GM10248 (cell line): ENCODE measurements at places on chromosomes 2 and 18.

GRCh38 chr18:79515331-79515730, 119.6 kb downstream of the NFATC1 start:
- no peak for DNase-seq

DNA sequence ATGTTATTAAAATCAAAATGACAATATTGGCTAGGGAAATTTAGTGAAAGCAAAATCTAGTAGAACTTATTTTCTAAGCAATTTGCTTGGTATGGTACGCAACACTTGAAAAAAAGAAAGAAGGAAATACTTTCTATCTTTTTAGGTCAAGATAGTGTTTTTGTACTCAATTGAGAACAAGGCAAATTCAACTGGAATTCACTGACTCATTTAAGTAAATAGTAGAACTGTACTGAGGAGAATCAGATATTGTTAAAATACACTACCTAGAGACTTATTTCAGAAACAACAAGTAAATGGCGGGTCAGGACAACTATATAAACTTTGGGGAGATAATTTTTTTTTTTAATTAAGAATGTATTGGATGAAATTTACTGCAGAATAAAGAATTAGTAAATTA, 18.9 kb downstream of the ZRANB3 start:
- no peak for DNase-seq

DNA sequence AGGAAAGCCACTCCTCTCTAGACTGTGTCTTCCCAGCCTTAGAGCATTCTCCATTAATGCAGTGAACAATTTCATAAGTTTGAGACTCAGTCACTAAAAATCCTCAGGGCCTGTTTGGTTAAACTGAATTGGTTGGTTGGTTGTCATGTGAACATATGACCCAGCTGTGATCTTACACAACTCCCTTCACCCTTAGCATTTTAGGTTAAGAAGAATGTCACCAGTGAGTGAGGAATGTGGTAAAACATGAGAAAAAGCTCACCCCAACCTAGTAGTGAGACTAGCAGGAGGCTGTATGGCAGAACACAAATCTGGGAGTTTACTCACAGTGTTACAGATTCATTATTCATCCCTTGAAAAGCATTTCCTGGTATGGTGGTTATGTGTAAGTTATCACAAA, 32.4 kb downstream of the LHCGR start:
- no peak for DNase-seq

DNA sequence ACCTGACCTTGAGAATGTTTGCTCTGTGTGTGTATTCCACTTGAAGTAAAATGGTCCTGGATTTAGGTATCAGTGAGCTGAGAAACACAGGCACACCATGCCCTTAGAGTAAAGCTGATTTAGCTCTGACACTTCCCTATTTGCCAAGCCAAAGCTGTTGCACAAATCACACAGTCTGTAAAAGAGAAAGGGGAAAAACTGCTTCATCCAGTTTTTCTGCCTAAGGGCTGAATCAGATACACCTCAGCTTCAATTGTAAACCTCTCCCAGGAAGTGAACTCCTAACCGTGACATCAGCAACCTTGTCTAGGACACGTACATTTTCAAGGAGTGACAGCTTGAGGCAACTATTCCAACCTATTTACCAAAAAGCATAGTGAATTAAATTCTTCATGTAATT, 150.4 kb downstream of the NR4A2 start:
- DNase-seq, result no peak

GRCh38 chr18:57544936-57545660, 41.4 kb downstream of the FECH start:
- DNase-seq, result peak; percentile 43

DNA sequence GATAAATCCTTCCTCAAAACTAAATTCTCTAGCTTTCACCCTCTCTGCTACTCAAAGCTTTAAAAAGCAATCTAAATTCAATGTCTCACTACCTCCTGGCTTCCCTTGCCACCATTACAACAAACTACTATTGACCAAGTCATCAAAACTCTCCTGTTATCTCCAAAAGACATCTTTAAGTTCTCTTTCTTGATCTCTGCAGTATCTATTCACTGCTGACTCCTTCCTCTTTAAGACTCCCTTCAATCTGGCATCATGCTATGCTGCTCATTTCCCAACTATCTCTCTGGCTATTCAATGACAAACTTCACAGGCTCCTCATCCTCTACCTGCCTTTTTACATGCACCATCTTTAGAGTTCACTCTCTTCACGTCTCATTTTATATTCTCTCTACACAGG, 5.9 kb downstream of the PPP3R1 start:
- DNase-seq, result no peak

GRCh38 chr2:17638196-17638743, 97.8 kb downstream of the VSNL1 start:
- no peak for DNase-seq

DNA sequence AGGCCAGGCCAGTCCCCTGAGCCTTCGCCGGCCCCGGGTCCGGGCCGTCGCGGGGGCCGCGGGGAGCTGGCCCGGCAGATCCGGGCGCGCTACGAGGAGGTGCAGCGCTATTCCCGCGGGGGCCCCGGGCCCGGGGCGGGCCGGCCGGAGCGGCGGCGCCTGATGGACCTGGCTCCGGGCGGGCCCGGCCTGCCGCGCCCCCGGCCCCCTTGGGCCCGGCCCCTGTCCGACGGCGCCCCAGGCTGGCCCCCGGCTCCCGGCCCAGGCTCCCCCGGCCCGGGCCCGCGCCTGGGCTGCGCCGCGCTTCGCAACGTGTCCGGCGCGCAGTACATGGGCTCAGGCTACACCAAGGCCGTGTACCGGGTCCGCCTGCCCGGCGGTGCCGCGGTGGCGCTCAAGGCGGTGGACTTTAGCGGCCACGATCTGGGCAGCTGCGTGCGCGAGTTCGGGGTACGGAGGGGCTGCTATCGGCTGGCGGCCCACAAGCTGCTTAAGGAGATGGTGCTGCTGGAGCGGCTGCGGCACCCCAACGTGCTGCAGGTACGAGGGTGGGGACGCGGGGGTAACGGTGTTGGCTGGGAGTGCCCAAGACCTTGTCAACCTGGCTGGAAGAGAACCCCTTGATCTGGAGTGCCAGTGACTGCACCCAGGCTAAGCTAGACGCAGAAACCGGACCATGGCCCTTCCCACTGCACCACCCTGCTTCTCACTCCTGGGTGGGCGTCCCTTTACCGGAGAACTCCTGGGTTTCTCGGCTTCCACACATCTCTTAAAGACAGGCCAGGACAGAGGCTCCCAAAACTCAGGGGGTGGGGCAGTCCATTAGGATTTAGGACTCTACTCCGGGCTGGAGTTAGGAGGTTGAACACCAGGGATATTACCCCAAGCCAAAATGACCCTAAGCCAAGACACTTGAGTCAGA, 739 bp downstream of the PKDCC start:
- no peak for DNase-seq

GRCh38 chr2:145692971-145693478, 1173.1 kb upstream of the ZEB2 start:
- no peak for DNase-seq
